NT2/D1 (cell line): ENCODE measurements at places on chromosomes 3 and 15.

DNA sequence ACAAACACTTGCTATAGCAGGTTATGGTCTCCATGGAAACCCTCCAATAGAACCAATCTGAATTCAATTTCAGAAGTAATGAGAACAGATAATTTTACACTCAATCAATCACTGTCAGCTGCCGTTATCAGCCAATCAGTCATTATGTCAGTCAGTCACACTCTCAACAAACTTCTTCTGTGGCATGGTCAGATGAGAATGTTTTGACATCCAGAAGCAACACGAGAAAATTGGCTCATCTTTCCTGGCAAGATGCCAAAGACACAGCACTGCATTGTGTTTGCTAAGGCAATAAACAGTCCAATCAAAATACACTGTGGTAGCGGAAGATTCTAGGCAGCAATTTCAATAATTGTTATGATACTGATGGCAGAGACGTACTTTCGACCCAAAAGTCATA lies 190.7 kb downstream of the RORA start:
- no peak for DNase-seq

GRCh38 chr15:52523192-52523591 lies 5.5 kb downstream of the MYO5A start:
- no peak for DNase-seq

GRCh38 chr3:126982126-126982470 lies 817 bp upstream of the PLXNA1 start:
- peak; percentile 18 for DNase-seq

GRCh38 chr3:2976796-2977195 lies 133.4 kb downstream of the IL5RA start:
- no peak for DNase-seq

DNA sequence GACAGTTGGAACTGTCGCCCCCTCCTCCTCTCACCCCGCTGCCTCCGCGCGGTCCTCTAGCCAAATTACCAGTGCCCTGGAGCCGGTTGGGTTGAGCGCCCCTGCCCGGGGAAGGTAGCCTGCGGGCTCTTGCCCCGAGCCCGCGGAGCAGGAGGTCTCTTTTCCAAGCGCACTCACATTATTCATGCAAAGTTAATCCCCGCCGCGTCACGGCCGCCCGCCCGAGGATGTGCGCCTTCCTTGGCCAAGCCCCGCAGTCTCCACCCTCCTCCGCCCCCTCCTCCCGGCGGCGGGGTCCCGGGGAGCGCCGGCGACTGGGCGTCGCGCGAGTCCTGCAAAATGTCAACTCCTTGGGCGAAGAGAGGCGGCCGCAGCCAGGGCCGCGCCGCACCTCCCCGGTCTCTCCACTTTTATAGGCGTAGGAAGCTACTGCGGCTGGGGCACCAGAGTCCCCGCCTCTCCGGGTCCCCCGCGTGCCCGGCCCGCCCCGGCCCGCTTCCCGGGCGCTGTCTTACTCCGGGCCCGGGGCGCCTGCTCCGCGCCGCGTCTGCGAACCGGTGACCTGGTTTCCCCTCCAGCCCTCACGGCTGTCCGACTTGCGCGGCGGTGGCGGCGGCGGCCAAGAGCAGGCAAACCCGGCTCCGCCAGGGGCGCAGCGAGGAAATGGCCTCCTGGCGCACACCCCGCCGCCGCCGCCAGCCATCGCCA lies at the start of gene THRB:
TSS of gene THRB (minus strand) at position 233 of the 708 bp plus-strand sequence.
- no peak for DNase-seq

DNA sequence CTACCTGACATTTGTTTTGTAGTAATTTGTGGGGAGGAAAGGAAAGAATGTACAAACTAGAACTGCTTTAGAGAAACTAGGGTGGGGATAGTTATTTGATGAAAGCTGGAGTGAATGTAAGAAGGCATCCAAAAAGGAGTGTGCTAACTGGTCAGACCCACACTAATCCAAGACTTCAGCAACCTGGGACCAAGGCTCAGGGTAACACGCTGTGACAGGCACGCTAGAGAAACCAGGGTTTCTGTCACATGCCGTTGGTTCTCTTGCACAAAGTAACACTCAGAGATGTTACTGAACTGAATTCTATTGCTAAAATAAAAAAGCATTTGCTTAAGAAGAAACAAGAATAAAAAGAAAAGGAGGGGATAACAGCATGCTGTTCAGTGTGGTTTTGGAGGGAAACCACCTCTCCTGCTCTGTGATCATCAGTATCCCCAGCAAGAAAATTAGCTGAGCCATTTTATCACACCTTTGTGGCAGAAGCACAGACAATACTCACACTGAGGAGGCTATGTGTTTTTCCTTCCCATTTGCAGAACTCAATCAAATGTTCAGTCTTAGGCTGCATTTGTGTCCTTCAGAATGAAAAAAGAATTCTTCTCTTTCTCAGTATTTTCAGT lies 2.8 kb upstream of the CCDC80 start:
- DNase-seq: no peak

DNA sequence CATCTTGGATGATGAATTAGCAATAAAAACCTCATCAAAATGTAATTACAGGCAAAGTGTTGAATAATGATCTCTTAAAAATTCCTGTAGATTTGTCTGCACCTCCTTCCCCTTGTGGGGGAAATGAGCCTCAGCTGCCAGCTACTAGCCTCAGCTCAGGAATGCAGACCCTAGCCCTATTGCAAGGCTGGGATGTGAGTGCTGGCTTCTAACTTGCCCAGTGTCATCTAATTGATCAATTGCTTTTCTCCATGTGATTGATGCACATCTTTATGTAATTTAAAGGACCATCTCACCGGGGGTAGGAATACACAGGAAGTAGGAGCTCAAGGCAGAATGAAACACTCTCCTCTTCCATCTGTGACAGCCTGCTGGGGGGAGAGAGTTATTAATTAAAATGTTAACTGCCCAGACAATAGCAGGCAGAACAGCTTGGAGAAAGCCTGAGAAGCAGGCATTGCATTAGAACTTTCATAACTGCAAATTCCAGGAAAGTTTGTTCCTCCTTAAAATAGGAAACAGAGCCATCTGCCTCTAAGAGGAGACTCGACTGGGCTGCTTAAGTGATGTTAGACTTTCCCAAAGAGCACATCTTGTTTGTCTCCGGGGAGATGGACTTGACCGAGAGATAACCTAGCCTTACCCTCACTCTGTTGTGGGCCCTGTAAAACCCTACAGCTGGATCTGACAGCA lies 69.6 kb downstream of the LRTM1 start:
- DNase-seq: no peak

- no peak for DNase-seq
Measured at GRCh38 chr15:89824607-89824867, 9.9 kb upstream of the ANPEP start.

DNA sequence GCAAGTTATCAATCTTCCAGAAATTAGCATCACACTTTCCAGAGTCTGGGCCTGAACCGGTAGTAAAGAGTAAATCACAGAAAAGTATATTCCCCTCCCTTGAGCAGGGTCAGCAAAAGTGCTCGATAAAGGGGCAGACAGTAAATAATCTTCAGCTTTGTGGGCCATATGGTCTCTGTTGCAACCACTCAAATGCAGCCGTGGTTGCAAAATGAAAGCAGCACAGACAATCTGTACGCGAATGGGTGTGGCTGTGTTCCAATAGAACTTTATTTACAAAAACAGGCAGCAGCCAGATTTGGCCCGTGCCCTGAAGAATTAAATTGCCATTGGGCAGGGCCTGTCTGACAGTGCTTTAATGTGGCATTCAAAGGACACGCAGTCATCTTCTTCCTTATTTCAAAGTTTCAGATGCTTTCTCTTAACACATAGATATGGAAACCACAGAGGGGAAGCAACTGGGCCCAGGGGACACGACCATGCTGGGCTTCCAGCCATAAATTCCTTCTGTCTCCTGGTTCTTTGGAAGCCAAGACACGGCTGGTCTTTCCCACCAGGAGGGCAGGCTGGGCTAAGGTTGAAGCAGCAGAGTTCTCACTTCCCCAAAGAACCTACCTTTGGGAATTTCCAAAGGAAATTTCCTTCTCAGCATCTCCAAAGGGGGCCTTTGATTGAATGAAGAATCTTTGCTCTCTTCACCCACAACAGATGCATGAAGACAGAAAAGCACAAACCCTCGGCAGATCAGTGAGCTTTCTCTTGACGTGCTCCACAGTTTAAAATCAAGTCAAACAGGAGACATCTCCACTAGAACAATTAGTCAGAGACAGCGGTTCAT lies 489.8 kb upstream of the PROK2 start:
- DNase-seq: no peak

GRCh38 chr3:127646501-127647046 lies 17.6 kb downstream of the PODXL2 start:
- no peak for DNase-seq

DNA sequence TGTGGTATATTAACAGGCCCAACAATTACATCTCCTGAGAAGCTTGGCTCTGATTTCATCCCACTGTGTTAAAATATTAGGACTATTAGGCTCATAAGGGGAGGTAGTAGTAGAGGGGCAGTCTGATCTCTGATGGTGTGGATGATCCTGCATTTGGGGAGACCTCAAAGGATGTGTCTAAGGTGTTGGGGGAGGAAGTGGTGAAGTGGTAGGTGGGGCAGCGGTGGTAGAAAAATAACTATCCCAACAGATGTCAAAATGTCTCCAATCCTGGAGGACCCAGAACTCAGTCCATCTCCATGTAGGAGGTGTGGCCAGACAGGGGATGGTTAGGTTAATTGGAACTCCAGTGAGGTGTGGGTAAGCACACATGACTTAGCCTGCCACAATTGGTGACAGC lies 10.4 kb upstream of the IQCF6 start:
- no peak for DNase-seq

- no peak for DNase-seq
Measured at GRCh38 chr3:49842843-49843517, 13.4 kb downstream of the TRAIP start.

DNA sequence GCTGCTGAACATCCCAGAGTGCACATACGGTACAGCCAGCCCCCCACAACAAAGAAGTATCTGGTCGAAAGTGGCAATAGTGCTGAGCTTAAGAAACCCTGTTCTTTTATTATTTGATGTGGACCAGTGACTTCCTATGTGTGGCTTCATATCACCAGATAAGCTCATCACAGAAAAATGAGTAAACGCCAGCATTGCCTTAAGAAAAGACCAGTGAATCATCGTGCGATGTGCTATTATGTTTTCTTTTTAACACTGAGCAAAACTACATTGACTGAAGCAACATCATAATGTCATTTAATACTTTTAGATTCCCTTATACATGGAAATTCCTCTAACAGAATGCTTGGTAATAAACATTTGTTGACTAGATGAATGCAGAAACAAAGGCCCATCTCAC lies 45.2 kb upstream of the ARRDC4 start:
- DNase-seq: no peak

- DNase-seq: no peak
Measured at GRCh38 chr3:10764259-10765051, 51.6 kb upstream of the SLC6A11 start.

DNA sequence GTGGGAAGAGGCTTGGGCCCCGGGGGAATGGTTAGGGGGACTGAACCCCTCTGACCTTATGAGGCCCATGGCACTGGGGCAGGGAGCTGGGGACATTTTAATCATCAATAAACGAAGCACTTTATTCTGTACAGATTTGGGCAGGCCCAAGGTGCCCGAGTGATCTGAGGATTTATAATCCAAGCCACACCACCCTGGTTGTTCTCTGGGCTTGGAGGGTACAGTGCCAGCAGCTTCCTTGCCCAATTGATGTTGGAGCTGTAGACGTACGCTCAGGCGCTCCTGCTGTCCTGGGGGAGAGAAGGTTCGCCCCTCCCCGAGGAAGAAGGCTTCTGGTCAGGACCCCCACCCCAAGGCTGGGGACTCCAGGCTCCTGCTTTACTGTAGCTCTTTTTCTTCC lies 12.5 kb downstream of the ZBTB47 start:
- no peak for DNase-seq

GRCh38 chr3:179158336-179159039 lies 10.3 kb downstream of the PIK3CA start:
- DNase-seq: no peak

GRCh38 chr3:30346933-30347320 lies 259.5 kb upstream of the TGFBR2 start:
- DNase-seq: no peak

- no peak for DNase-seq
Measured at GRCh38 chr3:134618478-134619300, 32.1 kb downstream of the KY start.

DNA sequence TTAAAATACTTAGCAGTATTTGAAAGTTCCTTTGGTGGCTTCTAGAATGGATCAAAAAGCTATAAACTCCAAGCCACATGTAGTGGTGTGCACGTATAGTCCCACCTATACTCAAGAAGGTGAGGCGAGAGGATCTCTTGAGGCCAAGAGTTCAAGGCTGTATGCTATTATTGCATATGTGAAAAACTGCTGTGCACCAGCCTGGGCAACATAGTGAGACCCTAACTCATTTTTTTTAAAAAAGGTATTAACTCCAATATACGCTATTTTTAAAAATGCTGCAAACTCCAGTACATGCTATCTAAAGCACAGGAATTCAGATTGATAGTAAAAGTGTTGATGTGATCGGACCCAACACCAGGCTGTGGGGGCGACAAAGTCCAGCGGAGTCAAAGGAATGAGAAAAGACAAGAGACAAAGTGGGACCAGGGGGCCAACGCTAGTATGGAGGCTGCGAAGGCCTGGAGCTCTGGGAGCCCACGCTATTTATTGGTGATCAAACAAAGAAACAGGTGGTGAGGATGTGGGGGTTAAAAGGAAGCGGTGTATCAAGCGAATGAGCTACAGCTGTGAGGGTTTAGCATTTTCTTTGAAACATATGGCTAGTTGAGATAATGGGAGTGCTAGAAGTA lies 66.6 kb downstream of the ARIH1 start:
- no peak for DNase-seq

DNA sequence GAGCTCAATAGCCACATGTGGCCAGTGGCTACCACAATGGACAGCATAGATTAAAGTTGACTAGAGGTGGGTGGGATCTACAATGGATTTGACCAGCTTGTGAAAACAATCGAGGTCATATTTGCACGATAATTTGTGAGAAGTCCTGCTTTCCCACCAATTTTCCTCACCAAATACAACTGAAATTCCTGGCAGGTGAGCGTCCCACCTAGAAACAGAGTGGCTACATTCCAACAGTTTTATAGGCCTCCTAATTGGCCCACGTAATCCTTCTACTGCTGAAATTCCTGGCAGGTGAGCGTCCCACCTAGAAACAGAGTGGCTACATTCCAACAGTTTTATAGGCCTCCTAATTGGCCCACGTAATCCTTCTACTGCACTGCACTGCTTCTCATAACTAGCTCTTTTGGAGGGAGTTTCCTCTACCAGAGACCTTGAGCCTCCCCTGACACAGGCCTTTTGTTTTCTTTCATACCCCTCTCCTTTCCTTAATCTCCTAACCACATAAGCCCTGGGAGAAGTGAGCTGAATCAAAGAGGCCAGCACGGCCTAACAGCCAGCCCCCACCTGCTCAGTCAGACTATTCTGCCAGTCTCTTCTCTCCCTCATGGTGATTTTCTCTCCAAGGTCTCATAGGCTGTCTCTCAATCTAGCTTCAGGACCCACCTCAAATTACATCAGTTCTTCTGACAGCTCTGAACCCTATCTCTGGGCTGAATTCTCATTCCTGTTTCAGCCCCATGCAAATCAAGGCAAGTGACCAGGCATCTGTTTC lies 80.2 kb downstream of the BFSP2 start:
- no peak for DNase-seq

GRCh38 chr3:10279384-10280176 lies 13.2 kb downstream of the GHRL start:
- no peak for DNase-seq
